ENCODE measurements at places on chromosomes 2 and 18. TPM values are rescaled to one million over a fixed set of nuclear protein-coding genes. Genes with fewer than 3 reads are reported as not detected.

DNA sequence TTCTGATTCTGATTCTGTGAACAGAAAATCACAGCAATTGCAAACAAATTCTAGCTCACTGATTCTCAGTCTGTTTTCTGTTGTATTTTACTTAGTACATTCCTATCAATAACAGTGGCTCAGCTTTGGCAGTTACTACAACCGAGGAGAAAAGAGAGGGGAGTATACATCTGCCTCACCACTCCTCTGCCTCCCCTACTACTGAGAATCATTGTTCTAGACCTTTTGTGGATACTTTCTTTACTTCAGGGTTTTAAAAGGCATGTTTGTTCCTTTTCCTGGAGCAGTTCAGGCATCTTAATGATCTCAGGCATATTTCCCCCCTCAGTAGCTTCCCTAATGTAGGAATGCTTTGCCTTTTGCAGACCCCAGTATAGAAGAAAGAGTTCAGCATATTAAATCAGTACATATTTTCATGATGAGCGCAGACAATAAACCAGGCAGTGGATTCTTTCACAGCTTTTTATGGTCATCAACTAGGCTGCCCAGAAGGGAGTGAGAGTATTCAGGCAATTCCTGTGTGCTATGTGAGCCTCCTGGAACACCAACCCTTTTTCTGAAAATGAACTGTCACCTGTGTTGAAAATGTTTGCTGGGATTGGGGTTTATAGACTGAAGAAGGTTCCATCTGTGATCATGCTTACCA, 10.3 kb downstream of the STAMBP start:
- DNase-seq = no peak

GRCh38 chr2:101745711-101746694, 48.5 kb downstream of the MAP4K4 start:
- DNase-seq = no peak

DNA sequence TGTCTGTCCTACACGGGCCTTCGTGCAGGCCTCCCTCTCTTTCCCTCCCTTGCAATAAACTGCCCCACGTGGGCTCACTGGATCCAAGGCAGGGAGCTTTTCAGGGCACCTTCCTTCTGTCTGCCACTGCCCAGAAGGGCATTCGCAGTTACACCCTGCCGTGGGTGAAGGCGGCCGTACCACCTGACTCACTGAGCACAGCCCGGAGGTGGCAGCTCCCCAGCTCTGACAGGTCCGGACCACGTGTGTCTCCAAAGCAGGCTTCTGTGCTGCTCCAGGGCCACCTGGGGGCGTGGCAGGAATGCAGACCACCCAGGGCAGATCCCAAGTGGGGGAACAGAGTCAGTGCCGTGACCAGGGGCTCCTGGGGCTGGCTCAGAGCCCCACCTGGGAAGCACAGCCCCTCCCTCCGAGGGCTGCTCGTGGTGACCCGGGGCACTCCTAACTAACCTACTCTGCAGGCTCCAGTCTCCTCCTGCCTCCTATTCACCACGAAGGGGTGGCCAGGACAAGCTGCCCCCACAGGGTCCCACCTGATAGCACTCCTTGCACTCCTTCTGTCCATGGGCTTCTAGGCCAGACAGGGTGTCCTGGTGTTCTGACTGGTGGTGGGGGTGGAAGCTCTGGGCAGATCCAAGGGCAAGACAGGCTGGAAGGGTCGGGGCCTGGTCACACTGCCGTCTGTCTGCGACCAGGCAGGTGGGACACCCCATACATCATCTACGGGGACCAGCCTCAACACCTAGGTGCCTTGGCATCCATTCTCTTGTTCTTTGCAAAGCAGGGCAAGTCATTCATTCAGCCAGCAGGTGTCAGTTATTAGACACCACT, 9.7 kb downstream of the SNED1 start:
- no peak for DNase-seq

- no peak for DNase-seq
Measured at GRCh38 chr18:9861157-9861556, 24.6 kb upstream of the TXNDC2 start.

DNA sequence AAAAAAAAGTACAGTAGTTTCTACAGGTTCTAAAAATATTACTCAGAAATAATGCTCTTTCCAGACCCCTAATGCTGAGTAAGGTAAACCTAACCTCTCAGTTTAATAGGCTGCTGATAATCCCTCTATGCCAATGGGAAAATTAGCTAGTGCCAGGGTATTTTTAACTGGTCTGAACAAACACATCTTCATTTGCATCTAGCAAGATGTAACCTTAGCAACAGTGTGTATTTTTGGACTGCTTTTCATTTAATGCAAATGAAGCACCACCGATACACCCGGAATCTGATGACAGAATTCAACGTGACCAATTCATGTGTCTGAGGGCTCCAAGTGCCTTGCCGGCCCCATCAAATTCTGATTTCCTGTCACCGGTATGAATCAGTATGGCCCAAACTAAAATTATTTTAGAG, 47.4 kb upstream of the CYRIA start:
- DNase-seq = no peak

- DNase-seq = no peak
Measured at GRCh38 chr2:239600001-239600593, 199.3 kb upstream of the HDAC4 start.

- no peak for DNase-seq
Measured at GRCh38 chr2:217071416-217071815, 211.6 kb upstream of the TNP1 start.

GRCh38 chr2:109299536-109299935, 170.5 kb downstream of the SH3RF3 start:
- DNase-seq = no peak

- no peak for DNase-seq
Measured at GRCh38 chr2:159716857-159717256, 4.6 kb downstream of the MARCHF7 start.

- no peak for DNase-seq
Measured at GRCh38 chr2:232493701-232494474, 6.3 kb upstream of the ECEL1 start.

DNA sequence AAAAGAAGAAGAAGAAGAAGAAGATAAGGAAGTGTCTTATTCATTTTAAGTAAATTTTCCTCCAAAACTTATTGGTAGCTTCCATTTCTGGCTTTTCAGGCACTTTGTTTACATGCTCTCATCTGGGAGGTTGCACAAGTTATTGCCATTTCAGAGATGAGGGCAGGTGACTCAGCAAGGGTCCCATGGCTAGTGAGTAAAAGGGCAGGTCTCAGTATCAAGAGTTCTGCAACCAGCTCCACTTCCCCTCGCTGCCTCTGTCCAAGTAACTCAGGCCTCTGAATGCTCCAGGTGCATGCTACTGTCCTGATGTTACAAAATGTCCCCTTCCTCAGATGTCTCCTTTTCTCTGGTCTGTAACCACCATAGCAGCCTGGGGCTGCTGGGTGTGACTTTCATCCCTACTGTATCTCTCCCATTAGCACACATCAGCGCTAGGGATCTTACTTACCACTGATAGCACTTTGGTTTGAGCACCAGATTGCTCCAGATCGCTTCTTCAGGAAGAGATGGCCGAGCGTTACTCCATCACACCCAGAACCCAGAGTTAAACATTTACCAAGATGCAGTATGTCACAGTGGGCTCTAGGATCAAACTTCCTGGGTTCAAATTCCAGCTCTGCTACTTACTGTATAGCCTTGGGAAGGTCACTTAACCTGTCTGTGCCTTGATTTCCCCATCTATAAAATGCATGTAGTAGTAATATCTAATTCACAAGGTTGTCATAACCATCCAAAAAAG, 57.4 kb upstream of the LAPTM4A start:
- no peak for DNase-seq

DNA sequence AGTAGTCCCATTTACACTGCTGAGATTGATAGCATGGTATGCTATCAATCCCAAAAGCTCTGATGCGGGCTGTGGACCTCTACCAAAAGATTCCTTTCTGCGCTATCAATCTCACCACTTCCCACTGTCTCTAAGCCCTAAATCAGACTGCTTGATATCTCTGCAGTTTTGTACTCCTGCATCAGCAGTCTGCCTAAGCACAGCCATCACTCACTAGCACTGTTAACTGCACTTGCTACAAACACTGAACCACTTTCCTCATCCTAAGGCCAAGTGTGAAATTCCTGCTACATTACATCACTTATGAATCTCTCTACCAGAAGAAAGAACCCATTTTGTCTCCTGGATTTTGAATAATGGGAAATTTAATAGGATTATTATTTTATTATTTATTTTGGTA, 237.0 kb downstream of the HNMT start:
- DNase-seq = no peak

- DNase-seq = no peak
Measured at GRCh38 chr2:184562532-184562931, 35.8 kb upstream of the ZNF804A start.

DNA sequence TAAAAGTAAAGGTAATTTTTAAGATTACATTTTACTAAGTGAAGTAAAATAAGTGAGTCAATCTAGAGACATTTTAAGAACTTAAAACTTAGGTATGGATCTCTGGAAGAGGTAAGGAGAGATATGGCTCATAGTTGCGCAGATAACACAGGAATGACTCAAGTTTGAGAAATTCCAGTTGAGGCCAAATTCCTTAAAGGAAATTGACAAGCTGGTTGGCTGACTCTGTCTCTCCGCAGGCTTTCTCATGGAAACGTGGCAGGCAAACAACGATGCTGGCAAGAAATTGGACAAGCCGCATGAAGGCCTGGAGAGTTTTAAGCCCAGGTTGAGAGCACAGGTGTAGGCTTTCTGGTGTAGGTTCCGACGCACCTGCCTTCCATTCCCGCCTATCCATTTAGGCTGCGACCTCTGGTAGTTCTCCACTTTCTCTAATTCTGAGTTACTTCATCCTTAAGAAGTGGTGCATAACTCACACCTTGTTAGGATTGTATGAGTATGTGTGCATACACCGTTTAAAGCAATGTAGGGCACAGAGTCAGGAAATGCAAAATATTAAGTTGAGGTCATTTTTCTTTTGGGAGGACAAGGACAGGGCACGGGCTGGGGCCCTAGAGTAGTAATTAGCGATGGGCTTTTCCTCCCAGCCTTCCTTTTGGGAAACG, 589 bp upstream of the DAW1 start:
- DNase-seq = no peak

- DNase-seq = no peak
Measured at GRCh38 chr2:130385709-130386108, 29.9 kb downstream of the PTPN18 start.

DNA sequence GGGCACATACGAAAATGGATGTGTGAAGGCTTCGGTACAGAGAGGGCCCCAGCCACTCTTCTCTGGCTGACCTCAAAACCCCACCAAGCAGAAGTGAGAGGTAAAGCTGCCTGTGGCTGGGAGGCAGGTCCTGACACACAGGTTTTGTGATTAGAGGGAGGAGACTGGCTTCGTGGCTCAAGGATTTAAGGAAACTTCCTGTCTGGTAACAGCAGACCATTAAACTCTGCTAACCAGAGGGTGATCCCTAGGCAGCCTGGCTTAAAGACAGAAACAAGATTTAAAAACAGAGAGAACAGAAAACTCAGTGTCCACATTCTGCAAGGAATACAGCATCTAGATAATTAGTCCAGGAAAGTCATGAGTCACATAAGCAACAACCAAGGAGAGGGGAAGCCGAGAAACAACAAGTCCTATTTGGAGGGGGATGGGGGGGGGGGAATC, 101.9 kb downstream of the NFATC1 start:
- no peak for DNase-seq

GRCh38 chr18:62867534-62867933, 152.2 kb downstream of the PHLPP1 start:
- DNase-seq = no peak

GRCh38 chr18:50240080-50240563, 26.2 kb downstream of the CFAP53 start:
- DNase-seq = peak; percentile 5

DNA sequence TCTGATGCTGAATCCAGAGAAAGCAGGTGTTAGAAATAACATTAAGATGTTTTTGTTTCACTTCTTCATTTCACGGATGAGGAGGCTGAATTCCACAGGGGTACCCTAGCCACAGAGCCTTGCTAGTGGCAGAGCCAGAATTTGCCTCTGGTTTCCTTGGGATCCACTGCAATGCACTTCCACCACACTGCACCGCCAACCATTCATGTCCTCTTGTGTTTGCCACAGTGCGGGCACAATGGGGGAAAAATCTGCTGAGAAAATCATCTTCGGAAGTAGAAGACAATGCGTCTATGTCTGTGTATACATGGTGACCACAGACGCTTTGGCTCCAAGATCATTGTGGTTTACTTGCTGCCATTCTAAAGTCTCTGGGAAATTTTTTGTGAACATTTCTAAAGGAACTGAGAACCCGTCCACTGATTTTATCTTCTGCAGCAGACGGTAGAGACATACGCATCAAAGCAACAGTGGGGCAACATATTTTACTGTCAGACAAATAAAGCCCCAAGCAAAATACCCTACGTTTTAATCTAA, 14.9 kb downstream of the ICOS start:
- DNase-seq = no peak

DNA sequence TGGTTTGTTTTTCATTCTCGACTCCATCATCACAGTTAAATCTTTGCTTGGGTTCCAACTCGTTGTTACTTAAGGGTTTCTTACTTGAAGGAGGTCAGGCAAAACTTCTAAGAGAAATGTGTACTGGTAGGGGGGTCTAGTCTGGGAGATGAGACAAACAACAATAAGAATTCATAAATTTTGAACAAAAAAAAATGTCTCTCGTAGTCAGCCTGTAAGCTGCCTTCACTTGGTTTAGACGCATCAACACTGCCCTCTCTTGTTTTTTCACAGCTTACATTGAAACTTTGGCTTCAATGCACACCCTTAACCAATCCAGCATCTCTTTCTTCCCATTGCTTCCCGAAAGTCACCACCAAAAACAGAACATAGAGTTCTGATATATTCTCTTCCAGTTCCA, 576.4 kb upstream of the PIK3C3 start:
- DNase-seq = no peak

ANKRD30BL gene
- not detected for total RNA-seq

ZAP70 gene
- 164 TPM for total RNA-seq

RTP5 gene
- 0.09 TPM for total RNA-seq

SLC5A7 gene
- not detected for total RNA-seq

UGT1A9 gene
- total RNA-seq = not detected

PLCL1 gene
- 4.9 TPM for total RNA-seq

RESP18 gene
- total RNA-seq = not detected

AGXT gene
- total RNA-seq = not detected

SCN3A gene
- total RNA-seq = 0.43 TPM

FBXO36 gene
- total RNA-seq = 1.3 TPM

CCDC85A gene
- total RNA-seq = not detected
